Fibroblast of skin of back (primary cell): ENCODE measurements at places on chromosomes 4 and X.

- DNase-seq: no peak
Measured at GRCh38 chr4:99043346-99043745, 45.2 kb downstream of the ADH5 start.

GRCh38 chr4:74893171-74893570, 39.7 kb upstream of the PARM1 start:
- no peak for DNase-seq

DNA sequence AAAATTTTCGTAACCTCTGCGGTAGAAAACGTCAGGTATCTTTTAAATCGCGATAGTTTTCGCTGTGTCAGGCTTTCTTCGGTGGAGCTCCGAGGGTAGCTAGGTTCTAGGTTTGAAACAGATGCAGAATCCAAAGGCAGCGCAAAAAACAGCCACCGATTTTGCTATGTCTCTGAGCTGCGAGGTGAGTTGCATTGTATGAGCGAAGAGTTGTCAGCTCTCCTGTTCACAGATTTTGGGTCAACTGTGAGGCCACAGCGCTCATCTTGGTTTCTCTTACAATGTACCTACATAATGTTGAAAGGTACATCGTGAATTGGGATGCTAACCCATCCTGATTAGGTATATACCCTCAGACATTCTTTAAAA, 486 bp downstream of the CLCN3 start:
- peak; percentile 18 for DNase-seq

DNA sequence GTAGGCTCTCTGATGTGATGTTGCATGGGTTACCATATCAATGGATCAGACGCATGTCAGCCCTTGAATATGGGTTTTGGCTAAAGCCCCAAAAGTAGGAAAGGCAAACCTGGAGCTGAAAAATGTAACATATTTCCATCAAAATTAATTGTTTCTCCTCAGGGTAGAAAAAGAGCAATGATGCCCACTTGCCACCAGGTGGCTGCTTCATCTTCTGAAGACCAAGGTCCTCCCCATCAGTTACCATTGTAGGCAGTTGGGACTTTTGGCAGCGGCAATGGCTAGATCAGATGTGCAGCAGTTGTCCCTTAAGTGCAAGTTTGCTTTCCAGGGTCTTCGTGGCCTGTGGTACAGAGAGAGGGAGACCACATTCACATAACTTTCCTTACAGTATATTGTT, 118.2 kb downstream of the NAF1 start:
- DNase-seq: peak; percentile 23

- DNase-seq: no peak
Measured at GRCh38 chrX:13285693-13286092, 34.2 kb downstream of the ATXN3L start.

DNA sequence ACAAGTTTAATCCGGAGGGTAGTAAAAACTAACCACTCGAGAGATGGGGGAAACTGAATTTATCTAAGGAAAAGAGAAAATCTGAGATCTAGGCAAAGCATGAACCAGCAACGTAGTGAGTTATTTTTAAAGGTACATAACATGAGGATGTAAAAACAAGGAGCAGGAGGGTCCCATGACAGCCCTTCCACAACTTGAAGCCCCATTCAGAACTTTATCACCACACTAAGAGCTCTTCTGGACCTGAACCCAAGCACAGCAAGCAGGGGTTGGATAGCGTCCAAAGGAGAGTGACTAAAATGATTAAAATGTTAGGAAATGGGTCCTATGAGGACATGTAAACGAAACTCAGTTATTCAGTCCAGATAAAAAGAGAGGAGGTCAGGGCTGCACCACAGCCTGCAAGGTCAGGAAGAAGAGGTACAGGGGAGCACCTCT, 16.2 kb downstream of the SH3RF1 start:
- peak; percentile 84 for DNase-seq

DNA sequence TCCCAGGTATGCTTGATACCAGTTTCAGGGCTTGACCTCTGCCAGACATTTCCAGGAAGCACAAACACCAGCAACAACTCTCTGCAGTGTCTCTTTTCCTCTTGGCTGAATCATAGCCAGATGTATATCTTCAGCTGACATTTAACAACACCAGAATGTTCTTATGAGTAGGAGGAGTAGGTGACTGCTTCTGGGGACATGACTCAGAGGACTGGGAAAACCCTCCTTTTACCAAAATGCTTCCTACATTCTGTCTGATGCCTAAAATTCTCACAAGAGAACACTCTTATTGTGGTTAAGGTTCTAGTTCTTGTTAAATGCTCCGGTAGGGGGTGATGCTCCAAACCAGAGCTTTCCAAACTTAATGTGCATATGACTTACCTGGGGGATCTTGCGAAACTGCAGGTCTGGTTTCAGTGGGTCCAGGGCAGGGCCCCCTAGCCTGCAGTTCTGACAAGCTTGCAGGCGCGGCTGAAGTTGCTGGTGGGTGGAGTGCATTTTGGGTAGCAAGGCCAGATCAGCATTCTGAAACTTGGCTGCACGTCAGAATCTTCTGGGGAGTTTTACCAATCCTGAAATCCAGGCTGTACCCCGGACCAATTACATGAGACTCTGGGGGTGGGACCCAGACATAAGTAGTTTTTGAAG, 329.3 kb upstream of the RPS6KA3 start:
- peak; percentile 12 for DNase-seq

- peak; percentile 58 for DNase-seq
Measured at GRCh38 chrX:98067611-98068010, 1183.9 kb downstream of the RPA4 start.

DNA sequence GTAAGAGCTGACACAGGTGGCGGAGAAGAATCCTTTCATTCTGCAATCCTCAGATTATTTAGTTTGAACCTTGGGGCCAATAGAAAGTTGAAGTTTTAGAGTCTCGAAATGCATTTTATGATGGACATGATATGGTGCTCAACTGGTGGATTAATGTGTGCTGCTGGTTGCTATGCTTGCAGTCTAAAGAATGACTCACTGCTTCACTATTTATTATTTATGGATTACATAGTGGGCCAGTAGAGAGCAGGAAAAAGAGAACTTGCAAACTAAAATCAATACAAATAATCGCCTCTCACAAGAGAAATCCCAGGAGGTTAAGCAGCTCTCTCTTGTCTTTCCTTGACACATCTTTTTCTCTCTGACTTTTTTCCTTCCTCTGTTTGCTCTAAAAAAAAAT, 2326.8 kb upstream of the AGA start:
- DNase-seq: no peak

GRCh38 chr4:93654211-93654610, 174.3 kb upstream of the ATOH1 start:
- no peak for DNase-seq

- DNase-seq: peak; percentile 8
Measured at GRCh38 chr4:141684785-141685184, 48.4 kb downstream of the IL15 start.

DNA sequence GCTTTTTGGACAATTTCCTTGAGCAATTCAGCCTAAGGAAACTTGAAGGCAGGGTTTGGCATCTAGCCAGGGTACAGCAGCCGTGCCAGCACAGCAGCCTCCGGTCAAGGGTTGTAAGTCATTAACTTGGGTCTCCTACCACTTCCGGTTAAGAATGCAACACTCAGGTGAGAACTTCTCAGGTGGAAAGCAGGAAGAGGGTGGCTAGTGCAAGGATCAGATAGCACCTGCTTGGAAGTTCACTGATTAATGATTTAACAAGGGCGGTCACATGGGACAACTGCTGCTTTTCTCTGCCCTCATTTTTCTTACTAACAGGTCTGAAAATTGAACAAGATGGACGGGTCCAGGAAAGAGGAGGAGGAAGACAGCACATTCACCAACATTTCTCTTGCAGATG, 30.1 kb upstream of the SCOC start:
- DNase-seq: no peak

DNA sequence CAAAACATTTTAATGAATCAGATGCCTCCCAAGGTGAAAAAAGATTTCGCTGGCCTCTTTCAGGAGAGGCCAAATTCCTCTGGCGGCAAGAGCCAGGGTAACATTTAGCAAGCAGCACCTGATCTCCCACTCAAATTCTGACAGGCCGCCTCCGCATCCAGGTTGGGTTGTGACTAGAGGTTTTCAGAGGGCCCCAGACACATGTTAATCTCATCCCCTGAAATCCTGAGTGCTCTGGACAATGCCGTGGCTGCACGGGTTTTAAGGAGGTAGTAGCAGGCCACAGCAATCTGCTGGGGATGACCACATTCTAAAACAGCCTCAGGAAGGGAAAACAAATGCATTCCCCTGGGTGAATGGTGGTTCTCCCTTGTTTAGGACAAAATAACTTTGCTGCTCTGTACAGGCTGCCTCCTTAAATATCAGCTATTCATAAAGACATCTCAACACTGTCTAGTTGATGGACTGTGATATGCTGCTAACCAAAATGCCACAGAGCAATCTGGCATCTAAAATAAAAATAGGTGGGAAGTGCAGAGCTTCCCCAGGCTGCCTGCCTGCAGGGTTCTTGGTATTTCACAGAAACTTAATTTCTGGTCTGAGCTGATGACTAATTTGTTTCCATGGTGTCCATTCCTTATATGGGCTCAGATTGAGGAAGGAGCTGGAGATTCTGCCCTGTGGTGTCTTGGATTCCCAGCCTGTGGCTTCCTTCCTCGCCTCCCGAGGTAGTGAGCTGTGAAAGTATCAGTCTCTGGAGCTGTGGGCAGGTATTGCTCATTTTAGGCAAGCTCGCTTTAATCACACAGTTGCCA, 202.0 kb downstream of the DCLK2 start:
- DNase-seq: peak; percentile 95

- DNase-seq: no peak
Measured at GRCh38 chr4:21819086-21819485, 129.5 kb downstream of the KCNIP4 start.

DNA sequence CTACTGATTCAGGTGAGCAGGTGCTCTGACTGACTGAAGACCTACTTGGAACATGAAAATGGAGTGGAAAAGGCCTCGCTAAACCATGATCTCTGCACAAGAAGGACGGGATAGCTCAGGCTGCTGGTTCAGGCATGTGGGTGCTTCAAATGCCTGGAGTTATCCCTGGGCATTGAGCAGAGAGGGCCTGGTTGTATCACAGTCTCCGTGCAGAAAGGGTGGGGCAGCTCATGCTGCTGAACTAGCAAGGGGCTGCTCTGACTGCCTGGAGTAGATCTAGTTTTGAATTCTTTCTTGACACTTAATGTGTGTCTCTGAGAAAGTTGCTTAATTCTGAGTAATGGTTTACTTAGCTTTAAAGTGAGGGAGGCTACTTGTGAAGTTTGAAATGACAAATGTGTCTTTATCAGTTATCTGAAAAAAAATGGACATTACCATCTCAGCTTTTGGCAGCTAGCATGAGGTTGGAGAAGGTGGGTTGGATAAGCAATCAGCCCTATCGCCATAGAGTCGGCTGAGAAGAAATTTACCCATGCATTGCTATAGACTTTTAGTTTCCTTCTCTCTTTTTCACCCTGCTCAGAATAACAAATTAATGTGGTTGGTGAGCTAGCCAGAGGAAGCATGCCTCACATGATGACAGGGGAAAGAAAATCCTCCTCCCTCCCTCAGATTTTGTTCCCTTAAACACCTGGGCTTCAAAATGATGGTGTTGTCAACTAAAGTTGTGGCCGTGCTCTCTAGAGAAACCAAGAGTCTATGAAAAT, 832.4 kb downstream of the STIM2 start:
- DNase-seq: no peak

DNA sequence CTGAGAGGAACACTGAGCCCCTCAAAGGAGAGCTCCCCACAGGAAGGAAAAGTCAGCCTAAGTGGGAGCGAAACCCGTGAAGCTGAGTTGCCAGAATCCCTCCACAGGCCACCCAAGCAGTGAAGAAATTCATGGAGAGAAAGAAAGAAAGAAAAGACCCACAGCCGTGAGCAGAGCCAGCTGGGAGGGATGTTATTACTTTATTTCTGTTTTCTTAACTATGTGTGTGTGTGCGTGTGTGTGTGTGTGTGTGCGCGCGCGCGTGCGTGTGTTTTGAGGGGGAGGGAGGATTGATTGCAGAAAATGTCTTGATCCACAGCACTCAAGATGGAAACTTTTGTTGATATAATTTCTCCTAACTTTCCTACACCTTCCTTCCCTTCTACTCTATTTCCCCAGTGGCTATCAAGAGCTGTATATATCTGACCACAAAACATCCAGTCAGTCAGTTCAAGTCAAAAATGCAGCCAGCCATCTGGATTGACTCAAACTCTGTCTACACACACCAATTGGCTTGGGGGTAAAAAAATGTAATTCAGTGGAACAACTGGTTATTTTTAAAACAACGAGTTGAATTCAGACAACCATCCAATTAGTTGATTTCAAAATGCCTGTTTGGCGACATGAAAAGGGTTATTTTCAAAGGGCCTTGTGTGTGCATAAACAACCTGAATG, 13.8 kb upstream of the GPC3 start:
- peak; percentile 27 for DNase-seq

DNA sequence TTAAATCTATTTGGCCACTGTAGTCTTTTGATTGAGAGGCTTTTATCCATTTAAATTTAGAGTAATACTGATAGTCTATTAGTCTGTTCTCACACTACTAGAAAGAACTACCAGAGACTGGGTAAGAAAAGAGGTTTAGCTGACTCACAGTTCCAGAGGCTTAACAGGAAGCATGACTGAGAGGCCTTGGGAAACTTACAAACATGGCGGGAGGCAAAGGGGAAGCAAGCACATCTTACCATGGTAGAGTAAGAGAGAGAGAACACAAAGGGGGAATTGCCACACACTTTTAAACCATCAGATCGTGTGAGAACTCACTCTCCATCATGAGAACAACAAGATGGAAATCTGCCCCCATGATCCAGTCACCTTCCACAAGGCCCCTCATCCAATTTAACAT, 410.9 kb downstream of the PDGFC start:
- DNase-seq: peak; percentile 29

- DNase-seq: peak; percentile 51
Measured at GRCh38 chrX:38220415-38221390, at the start of gene SRPX. Gene SRPX (minus strand): TSS chrX:38220871. CDS start chrX:38220792, 79 bp downstream.

- no peak for DNase-seq
Measured at GRCh38 chr4:6264225-6264540, 5.5 kb upstream of the WFS1 start.

DNA sequence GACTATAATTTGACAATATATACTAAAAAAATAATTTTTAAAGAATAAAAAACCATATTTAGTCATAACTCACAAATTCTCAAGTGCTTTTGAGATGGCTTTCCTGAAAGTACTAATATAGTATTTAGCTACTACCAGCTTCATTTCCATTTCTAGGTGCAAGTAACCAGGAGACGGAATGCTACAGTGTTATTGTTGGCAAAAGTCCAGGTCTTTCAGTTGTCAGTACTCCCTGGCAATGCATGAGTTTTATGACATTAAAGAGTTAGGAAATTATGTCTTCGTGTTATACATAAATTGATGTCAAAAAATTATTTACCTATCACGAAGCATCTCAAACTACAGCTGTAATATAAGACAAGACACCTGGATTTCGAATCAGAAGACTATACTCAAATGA, 45.0 kb downstream of the TMEM47 start:
- no peak for DNase-seq

GRCh38 chr4:185323606-185324005, 72.1 kb downstream of the LRP2BP start:
- DNase-seq: peak; percentile 51

- peak; percentile 85 for DNase-seq
Measured at GRCh38 chr4:124018383-124019317, 622.1 kb downstream of the SPRY1 start.

GRCh38 chr4:141090473-141090872, 42.8 kb downstream of the RNF150 start:
- DNase-seq: no peak

GRCh38 chrX:148728901-148729300, 228.5 kb downstream of the AFF2 start:
- peak; percentile 2 for DNase-seq
